ENCODE measurements at places on chromosomes 3 and 15. TPM values are rescaled to one million over a fixed set of nuclear protein-coding genes. Genes with fewer than 3 reads are reported as not detected.

The OXTR gene
- 0.60 TPM for total RNA-seq

The ANKRD63 gene
- not detected for total RNA-seq

The CIAO2A gene
- 147 TPM for total RNA-seq

The LARP6 gene
- 4.4 TPM for total RNA-seq

The POPDC2 gene
- total RNA-seq, result 0.16 TPM

The RTP4 gene
- 0.23 TPM for total RNA-seq

The RASGRP1 gene
- 0.08 TPM for total RNA-seq

The SPG21 gene
- 91.2 TPM for total RNA-seq

The ATP8B4 gene
- total RNA-seq, result 0.68 TPM

The MRAS gene
- total RNA-seq, result 1.3 TPM

The TMC3 gene
- not detected for total RNA-seq

The CFAP100 gene
- total RNA-seq, result 2.3 TPM

The PRTG gene
- total RNA-seq, result not detected

The TGM4 gene
- not detected for total RNA-seq

The C3orf52 gene
- total RNA-seq, result 14.5 TPM

The SLC12A1 gene
- not detected for total RNA-seq
